ENCODE measurements at places on chromosomes 6 and 20.

GRCh38 chr6:47083586-47084047 lies 41.5 kb upstream of the ADGRF1 start:
- no peak for DNase-seq

GRCh38 chr20:62119591-62120364 lies 2.5 kb upstream of the LSM14B start:
- DNase-seq = no peak

GRCh38 chr6:104959026-104959858 lies 2.3 kb downstream of the LIN28B start:
- no peak for DNase-seq

DNA sequence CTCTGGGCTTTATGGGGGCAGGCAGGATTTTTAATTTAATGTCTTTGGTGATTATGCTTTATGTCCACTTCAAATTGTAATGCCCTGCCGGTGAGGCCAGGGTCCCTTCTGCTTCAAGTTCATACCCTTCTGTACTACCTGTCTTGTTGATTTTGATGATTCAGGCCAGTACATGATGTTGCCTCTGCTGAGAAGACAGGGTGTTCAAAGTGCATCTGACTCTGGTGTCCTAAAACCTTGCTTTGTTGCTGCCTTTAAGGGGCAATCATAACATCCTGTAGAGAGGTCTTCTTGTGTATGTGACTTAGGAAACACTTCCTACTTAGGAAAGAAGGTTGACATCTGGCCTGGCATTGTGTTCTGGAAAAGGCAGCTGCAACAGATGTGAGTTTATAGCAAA lies 113.2 kb downstream of the TMEM170B start:
- DNase-seq = no peak

DNA sequence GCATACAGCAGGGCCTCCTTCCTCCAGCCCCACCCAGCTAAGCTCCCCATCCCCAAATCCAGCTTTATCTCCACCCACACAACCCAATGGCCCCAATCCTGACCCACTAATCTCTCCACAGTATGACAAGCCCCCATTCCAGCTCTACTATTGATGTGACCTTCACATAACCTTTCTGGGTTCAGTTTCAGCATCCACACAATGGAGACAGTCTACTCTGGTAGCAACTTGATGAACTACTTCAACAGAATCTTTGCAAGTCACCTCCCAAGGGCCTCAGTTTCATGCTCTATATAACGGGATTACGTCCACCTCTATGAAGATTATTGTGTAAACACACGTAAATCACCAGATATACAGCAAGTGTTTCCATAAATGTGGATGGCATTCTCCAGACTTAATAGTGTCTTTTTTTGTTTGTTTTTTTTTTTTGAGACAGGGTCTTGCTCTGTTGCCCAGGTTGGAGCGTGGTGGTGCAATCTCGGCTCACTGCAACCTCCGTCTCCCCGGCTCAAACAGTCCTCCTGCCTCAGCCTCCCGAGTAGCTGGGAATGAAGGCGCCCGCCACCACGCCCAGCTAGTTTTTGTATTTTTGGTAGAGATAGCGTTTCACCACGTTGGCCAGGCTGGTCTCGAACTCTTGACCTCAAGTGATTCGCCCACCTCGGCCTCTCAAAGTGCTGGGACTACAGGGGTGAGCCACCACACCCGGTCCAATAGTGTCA lies 1.4 kb downstream of the AHCY start:
- DNase-seq = no peak

- no peak for DNase-seq
Observed at GRCh38 chr6:45813943-45814342, 201.7 kb downstream of the CLIC5 start.

DNA sequence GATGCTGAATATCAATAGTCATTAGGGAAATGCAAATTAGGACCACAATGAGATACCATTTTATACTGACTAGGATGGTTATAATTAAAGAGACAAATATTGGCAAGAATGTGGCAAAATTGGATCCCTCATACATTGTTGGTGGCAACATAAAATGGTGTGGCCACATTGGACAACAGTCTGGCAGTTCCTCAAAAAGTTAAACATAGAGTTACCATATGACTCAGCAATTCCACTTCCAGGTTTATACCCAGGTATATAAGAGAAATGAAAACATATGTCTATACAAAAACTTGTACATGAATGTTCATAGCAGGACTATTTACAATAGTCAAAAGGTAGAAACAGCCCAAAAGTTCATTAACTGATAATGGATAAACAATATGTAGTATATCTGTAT lies 2.0 kb upstream of the CRIP3 start:
- no peak for DNase-seq

DNA sequence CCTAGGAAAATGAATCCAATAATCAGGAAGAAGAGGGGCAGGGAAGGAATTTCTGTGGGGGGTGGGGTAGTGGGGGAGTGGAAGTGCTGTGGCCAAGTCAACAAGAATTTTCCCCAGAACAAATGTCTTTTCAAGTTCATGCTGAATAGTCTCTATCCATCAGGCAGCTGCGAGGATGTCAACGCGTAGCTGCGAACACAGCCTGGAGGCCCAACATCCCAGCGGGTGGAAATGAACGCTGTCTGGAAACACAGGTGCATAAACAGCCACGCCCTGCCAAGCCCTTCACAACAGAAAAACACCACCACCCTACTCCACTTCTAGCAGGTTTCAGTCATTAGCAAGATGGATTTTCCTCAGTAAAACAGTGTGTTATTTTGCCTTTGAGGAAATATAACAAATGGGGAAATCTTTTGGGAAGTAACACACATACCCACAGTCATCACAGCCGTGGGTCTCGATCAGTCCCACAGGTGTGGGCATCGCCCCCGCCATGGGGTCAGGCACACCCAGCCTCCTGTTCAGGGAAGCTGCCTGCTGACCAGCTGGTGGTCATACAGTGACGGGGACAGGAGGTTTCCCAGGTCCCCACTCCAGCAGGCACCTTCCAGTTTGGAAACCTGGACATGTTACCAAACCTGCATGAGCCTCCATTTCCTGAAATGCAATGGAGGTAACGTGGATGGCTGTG lies 112.1 kb upstream of the THBS2 start:
- DNase-seq = no peak

- DNase-seq = no peak
Observed at GRCh38 chr6:11919771-11920440, 92.2 kb upstream of the HIVEP1 start.

GRCh38 chr6:4751823-4752464 lies 24.3 kb upstream of the CDYL start:
- no peak for DNase-seq

DNA sequence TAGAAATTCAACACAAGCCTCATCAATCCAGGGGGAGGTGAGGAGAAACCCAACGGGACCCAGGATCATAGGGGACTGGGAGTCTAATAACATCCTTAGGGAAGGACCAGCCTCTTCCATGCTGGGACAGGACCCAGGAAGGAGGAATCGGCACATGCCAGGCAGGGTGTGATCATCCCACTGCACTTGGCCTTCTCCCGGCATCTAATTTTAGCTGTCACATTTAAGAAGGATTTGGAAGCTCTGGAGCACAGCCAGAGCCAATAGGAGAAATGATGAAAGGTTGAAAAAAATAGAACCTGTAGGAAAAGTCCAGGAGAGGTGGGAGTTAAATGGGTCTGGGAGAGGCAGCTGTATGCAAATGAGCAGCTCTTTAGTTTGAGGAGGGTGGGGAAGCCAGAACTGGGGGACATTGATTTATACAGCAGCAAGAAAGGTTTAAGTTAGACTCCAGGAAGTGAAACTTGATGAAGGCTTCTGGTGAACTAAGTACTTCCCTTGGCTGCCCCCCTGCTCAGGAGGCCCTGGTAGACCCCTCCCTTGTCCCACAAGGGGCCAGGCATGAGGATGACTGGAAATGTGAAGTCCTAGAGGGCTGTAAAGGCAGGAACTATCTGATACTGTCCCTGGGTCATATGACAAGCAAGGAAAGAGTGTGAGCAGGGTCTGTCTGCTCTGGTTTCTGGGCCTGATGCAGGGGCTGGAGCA lies 260.3 kb downstream of the LRFN2 start:
- no peak for DNase-seq

DNA sequence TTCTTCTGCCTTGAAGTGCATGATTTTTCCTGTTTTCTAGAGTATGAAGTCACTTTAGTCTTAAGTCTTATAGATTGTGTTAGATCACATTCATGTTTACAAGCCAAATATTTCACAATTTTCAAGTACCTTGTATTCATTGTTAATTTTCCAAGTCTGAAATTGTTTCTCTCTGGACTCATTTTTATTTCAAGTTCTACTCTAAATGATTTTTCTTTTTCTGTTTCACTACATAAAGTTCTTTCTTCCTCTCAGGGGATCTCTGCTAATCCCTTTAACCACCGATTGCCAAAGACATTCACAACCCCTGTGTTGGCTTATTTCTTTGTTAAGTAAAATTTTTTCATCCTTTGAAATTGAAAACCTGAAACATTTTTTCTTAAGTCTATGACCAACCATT lies 805.7 kb downstream of the KIF16B start:
- no peak for DNase-seq

DNA sequence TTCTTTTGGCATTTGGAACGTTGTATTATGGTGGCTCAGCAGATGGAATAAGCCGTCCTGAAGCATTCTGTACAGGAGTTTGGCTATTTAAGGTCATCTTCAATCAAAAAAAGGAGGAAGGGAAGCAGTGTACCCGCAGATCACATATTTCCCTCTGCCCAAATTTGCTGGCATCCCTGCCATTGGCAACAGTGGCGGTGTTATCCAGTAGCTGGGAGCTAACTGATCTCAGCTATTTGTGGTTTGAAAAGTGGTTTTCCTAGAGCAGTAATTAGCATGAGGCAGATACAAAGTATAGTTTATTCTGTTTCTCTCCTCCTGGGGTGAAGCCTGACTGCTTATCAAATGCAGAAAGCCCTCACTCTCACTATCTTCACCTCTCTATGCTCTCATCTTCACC lies 576.8 kb downstream of the QKI start:
- no peak for DNase-seq

DNA sequence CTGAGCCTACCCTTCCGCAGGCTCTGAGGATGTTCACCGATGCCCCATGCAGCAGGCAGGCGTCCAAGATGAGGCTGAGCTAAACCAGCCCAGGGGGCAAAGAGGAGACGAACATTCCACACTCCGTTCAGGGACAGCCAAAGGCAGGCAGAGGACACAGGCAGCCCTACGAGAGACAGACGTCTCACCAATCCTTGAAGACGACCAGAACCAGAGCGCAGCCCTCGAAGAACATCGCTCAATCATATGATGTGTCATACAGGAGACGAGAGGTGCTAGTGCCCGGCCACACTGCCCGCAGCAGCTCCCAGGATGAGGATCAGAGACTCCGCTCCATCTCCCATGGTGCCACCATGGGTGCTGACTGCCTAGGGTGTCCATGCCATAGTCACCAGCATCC lies 35.6 kb upstream of the TMEM181 start:
- no peak for DNase-seq

DNA sequence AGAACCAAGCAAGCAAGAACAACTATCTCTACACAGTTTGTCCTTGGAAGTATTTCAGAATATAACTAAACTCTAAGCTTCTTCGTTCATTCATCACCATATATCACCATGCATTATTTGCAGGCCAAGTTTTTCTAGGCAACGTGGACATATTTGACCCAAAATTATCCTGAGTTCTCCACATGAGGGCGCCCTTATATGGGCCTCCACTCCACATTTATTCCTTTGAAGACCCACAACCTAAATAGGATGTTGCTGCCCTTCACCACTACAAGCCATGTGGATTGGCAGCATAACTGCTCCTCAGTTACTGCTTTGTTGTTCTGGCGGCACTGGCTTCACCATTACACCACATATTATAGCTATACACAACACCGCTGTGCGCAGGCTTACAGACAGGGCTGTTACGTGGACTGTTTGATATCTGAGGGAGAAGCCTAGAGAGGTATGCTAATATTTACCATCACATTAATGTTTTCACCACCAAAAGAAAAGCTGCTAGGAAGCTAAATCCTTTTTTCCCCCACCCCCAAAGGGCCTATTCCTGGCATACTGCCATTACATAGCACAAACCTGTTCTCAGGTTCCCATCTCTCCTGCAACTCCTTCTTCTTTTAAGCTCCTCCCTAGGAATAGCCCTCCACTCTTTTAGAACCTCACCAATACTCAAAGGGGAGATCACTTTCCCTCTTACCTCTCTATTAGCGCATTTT lies 411.7 kb downstream of the C6orf118 start:
- DNase-seq = no peak

DNA sequence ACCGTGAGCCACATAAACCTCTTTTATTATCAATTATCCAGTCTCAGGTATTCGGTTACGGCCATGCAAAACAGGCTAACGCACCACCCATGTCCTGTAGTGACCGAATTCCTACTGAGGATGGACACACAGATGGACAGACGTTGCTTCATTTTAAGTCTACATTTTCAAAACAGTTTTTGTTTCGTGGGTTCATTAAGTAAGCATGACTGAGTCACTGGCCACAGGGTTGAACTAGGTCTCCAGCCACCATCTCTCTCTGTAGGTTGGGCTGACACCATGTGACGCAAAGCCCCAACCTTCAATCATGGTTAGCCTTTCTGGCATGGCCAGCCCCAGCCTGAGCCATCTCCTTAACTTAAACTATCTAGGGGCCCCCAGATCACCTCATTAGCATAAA lies 110.0 kb upstream of the SLC22A23 start:
- DNase-seq = no peak

DNA sequence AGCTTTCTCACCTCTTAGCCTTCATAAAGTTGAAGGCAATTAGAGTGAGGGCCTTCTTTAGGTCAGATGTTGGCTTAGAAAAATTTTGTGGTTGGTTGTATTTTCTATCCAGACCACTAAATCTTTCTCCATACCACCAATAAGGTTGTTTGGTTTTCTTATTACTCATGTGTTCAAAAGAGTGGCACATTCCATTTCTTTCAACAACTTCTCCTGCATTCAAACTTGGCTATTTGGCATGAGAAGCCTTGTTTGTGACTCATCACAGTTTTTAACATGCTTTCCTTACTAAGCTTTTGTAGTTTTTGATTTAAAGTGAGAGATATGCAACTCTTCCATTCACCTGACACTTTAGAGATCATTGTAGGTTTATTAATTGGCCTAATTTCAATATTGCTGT lies 949.6 kb downstream of the TBC1D32 start:
- DNase-seq = no peak

DNA sequence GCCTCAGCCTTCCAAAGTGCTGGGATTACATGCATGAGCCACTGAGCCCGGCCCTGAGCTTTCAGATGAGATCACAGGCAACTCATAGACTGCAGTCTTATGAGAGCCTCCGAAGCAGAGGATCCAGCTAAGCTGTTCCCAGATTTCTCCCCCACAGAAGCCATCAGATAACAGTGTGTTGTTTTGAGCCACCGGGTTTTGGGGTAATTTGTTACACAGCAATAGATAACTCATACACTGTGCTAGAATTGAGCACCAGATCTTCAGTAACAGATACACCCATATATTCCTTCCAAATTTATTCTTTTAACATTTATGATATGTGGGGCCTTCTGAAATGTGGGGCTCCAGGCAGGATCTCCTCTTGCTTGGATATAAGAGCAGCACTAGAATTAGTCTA lies 19.0 kb upstream of the ZBTB22 start:
- no peak for DNase-seq

All from stimulated activated CD8-positive, alpha-beta memory T cell treated with anti-CD3 and anti-CD28 coated beads, Interleukin-15, amount 100 ng/mL, for 24 hours (primary cell).